ENCODE measurements at places on chromosomes 5 and 9. TPM values are rescaled to one million over a fixed set of nuclear protein-coding genes. Genes with fewer than 3 reads are reported as not detected.

GRCh38 chr5:134958755-134959154 is 9.0 kb upstream of the CATSPER3 start:
- DNase-seq: no peak

Gene SPINK6
- not detected for total RNA-seq

GRCh38 chr9:136562746-136563495 is 17.1 kb upstream of the NOTCH1 start:
- no peak for DNase-seq

Gene PCDHA1
- total RNA-seq: not detected

Gene CA9
- 1.6 TPM for total RNA-seq

GRCh38 chr9:36017278-36017677 is 19.4 kb upstream of the RECK start:
- DNase-seq: no peak

Gene ITK
- total RNA-seq: 2.2 TPM

DNA sequence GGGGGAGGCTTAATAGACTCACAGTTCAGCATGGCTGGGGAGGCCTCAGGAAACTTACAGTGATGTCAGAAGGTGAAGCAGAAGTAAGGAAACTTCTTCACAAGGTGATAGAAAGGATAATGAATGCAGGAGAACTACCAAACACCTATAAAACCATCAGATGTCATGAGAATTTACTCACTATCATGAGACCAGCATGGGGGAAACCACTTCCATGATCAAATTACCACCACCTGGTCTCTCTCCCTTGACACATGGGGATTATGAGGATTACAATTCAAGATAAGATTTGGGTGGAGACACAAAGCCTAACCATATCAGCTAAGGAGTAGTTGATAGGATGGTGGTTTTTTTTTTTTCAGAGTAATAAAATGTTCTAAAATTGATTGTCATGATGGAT is 201.8 kb downstream of the CDH12 start:
- DNase-seq: no peak

Gene SCGB3A1
- total RNA-seq: not detected

GRCh38 chr5:156888520-156888919 is 38.4 kb downstream of the PPP1R2B start:
- no peak for DNase-seq

DNA sequence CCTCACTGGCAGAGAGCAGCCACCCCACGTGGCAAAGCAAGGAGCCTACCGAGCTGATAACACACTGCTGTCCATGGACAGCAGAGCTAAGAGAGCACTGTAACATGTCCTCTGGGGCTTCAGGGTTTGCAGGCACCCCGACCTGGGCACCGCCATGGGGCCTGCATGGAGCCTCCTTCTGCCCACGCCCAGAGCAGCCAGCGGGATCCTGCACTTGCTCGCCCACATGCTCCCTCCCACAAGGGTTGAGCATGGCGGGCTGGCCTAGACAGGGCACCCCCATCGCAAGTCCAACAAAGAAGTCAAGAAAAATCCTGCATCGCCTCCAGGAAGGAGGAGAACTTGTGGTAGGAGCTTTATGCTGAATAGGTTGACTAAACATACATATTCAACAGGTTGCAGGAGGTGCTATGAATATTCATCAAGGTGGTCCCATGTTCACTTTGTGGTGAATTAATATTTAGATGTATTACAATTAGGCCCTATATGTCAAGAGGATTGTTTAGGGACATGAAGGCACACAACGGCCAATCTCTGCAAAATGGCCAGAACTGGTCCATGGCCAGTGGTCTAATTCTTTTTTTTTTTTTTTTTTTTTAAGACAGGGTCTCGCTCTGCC is 3.8 kb upstream of the MIGA2 start:
- DNase-seq: no peak

Gene GDNF
- 0.26 TPM for total RNA-seq

- DNase-seq: no peak
Observed at GRCh38 chr9:14310311-14310710, 3.6 kb downstream of the NFIB start.

GRCh38 chr5:157485811-157486210 is 25.8 kb downstream of the NIPAL4 start:
- no peak for DNase-seq

Gene MAT2B
- 53.0 TPM for total RNA-seq

Gene ARSI
- total RNA-seq: 0.84 TPM

DNA sequence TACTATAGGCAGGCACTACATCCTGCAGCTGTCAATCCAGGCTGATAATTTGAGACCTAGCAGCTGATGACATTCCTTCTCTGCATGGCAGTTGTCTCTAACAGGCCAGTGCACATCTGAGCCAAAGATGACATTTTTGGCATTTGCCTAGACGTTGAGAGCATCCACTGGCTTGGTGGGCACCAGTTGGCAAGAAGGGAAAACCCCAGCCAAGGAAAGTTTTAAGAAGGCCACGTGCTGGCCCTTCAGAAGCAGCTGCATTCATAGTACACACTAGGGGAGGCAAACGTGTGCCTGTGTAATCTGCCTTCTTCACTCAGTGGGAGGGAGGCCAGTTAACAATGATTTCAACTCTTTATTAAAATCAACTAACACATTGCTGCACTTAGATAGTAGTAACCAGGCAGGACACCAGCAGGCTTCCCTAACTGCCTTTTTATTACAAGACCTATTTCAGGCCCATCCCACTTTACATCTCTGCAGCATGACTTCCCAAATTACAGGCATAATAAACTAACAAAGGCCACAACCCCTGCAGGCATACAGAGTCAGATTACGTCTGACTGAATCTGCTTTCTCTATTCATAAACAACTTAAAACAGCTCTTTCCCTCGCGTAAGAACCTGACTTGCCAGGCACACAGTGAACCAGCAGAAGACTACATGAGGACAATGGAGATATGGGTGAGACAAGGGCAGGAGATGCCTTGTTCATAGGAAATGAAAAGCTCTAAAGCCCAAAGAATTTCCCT is 576.3 kb downstream of the PDE4D start:
- no peak for DNase-seq

DNA sequence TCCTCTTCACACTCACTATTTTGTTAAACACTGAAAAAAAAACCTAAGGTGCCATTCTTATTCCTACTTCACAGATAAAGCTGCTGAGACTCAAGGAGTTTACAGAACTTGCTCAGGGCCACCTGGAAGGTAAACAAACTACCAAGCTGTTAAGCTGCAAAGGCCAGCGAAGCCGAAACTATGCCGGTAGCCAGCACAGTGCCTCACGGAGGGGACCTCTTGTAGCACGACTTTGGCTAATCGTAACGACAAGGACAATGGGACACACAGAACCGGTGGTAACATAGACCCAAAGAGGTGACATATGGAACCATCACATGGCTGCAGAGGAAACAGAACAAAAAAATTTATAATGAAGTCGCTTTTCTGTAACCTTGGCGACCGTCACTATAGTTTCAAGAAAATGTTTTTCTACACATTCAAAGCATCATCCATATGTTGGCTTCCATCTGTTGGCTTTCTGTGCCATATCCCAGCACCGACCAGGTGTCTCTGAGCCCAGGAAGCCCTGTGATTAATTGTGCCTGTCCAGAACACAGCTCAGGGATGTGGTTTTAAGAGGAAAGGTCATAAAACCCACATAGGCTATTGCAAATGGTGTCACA is 60.3 kb downstream of the S1PR3 start:
- DNase-seq: no peak

Gene SLC46A2
- total RNA-seq: not detected

GRCh38 chr9:18754537-18754936 is 278.5 kb downstream of the SAXO1 start:
- no peak for DNase-seq

Gene SLC26A2
- total RNA-seq: 6.3 TPM

Gene NRARP
- 11.5 TPM for total RNA-seq

GRCh38 chr9:90665072-90665471 is 22.4 kb upstream of the DIRAS2 start:
- no peak for DNase-seq

Gene SGCD
- total RNA-seq: 58.5 TPM

Gene C5orf52
- total RNA-seq: not detected

DNA sequence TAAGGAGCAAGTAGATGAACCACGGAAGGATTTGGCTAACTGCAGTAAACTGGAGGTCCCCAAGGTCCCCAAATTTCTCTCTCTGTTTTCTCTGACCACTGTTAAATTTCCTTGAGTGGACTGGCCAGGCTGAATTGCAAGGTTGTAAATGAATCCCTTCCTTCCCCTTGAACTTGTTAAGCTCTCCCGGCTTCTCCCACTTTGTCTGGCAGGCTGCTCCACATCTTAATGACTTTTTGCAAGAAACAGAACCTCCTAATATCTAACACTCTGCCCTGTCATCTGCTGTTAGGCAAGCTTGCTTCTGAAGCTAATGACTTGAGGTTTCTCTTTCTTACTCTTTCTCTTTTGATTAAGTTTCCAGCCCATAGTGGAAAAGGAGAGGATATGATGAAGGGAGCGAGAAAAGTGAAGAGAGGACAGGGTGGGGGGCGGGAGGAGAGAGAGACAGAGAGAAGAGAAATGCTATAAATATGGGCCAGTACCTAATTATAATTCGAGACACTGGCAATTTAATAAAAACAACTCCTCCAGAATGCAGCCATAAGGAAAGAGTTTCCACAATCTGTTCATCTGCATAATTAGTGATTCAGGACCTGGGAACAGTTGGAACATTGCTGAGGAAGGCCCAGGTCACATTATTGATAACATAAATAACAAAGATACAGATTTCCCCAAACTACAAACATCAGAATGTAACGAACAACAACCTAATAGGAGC is 437.3 kb upstream of the MPDZ start:
- DNase-seq: no peak

DNA sequence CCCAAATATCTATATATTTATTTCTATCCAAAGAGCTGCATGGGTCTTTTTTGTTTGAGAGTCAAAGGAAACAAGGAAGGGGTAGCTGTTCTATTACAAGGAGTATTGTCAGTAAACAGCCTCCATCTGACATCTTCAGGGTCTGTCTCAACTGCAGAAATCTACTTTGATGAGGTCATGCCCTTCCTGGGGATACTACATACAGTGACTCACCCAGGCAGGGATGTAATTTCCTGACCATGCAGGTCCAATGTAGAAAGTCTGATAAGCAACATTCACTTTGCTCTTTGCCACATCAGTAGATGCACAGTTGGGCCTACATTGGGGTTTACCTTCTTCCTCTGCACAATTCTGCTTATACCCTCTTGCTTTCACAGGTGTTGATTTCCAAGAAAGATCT is 165.5 kb downstream of the TLR4 start:
- no peak for DNase-seq

GRCh38 chr5:150295172-150295634 is 5.6 kb upstream of the CAMK2A start:
- DNase-seq: peak; percentile 50

Gene CRB2
- total RNA-seq: 2.2 TPM

DNA sequence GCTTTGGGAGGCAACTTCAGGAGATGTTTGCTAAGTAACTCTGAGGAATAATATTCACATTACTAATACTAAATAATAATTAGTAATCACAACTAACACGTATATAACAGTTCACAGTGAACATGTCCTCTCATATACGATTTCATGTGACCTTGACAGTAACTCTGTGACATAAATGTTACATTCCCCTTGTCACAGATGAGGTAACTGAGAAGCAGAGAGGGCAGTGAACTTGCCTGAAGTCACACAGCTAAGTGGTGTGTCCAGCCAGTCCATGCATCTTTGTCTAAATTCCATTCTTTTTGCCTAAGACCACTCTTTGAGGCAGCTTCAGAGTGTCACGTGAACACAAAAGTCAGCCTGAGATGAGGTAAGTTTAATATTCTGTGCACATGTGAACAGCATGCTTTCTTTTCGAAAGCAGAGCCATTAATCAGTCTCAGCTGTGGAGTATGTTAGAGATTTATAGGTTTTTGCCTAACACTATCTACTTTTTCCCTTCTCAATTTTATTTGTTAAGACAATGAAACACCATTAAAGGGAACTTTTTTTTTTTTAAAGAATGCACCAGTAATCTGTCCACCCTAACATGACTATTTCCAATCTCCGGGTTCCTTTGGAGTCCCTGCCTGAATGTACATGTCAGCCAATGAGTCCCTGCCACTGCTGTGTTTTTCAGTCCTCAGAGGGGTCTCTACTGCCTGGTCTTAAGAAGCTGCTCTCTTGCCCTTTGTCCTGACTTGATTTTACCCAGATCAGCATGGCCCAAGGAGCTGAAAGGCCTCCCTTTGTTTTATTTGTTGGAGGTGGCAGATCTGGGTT is 43.5 kb downstream of the SH3PXD2B start:
- DNase-seq: no peak

Gene BTNL3
- total RNA-seq: 0.13 TPM

Gene SPEF2
- total RNA-seq: 2.6 TPM

DNA sequence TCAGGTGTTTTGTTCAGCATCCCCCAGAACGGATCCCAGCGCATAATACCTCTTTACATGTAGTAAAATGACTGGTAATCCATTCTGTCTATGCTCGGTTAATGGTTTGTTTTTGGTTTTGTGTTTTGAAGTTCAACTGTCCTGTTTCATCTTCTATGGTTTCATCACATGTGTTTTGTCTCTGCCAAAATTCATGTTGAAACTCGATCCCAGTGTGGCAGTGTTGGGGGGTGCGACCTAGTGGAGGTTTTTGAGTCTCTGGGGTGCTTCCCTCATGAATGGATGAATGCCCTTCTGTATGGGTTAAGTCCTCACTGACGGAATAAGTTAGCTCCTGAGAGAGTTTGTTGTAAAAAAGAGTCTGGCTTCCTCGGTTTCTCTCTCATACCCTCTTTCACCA is 317.4 kb downstream of the KDM4C start:
- no peak for DNase-seq

Gene UBE2QL1
- 7.8 TPM for total RNA-seq

Gene ANXA2R
- 1.6 TPM for total RNA-seq

GRCh38 chr5:168607946-168608345 is 28.8 kb upstream of the PANK3 start:
- no peak for DNase-seq

DNA sequence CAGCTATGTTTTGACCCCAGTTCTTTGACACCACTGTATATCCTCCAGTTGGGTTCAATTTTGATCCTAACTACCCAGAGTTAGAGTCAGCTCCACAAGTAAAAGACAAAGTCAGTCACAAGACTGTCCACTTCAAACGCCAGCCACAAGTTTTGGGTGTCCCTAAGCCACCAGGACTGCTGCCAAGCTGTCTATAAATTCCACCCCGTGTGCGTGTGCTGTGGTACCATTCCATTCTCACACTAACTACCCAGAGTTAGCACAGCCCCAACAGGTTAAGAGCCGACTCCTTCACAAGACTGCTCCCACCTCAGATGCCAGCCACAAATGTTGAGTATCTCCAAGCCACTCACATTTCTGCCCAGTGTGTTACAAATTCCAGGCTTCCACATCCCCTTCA is 56.7 kb downstream of the APC start:
- DNase-seq: peak; percentile 38

Gene FSTL4
- 0.21 TPM for total RNA-seq

Gene SLC6A19
- not detected for total RNA-seq

- DNase-seq: no peak
Observed at GRCh38 chr5:178455480-178455835, 134.7 kb downstream of the COL23A1 start.

GRCh38 chr9:21985964-21986667 is 8.1 kb downstream of the CDKN2A start:
- no peak for DNase-seq

- peak; percentile 83 for DNase-seq
Observed at GRCh38 chr9:129175825-129176633, 2.0 kb downstream of the IER5L start.

GRCh38 chr9:3576328-3576727 is 50.5 kb upstream of the RFX3 start:
- DNase-seq: no peak

GRCh38 chr9:135413461-135413860 is 66.1 kb upstream of the PPP1R26 start:
- DNase-seq: no peak
